H1 (cell line): ENCODE measurements at places on chromosomes 7 and 10.

- H3K36me3 ChIP-seq: no peaks in the 10 kb centered on the region
- H3K27me3 ChIP-seq: no peaks in the 10 kb centered on the region
- no peak overlapping the region for H3K4me3 ChIP-seq
- H3K27ac ChIP-seq: no peak overlapping the region
- H3K4me1 ChIP-seq: no peaks in the 10 kb centered on the region
Observed at GRCh38 chr10:7258948-7259523, 151.8 kb downstream of the SFMBT2 start.

GRCh38 chr10:51227897-51228713 is 153.8 kb downstream of the PRKG1 start:
- DNase-seq: no peak
- no peaks in the 10 kb centered on the region; the same call in 1 of the 2 replicates for H3K4me1 ChIP-seq
- H3K36me3 ChIP-seq: no peaks in the 10 kb centered on the region
- no peaks in the 10 kb centered on the region for H3K27me3 ChIP-seq
- H3K27ac ChIP-seq: no peak overlapping the region

DNA sequence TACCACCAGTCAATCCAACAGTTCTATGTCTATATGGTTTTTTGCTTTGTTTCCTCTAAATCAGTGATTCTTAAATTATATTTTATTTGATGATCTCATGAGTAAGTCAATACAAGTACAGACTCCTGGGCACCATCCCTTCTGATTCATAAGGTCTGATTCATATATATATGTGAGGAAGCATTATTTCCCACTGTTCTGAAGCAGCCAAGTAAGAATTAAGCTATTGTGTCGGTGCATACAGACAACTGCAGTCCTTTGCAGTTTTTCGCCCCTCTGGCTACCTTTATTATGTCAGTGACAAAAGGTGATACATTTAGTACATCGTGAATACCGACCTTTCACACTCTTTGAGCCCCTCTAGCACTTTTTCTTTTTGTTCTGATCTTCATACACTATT is 1079.6 kb upstream of the C7orf33 start:
- H3K4me3 ChIP-seq: no peak overlapping the region
- H3K36me3 ChIP-seq: no peaks in the 10 kb centered on the region
- H3K4me1 ChIP-seq: no peaks in the 10 kb centered on the region
- no peak overlapping the region for H3K27ac ChIP-seq
- no peak for DNase-seq

GRCh38 chr7:100545360-100546128 is 6.5 kb downstream of the AGFG2 start:
- peaks cover 8% of the 10 kb centered on the region for H3K36me3 ChIP-seq
- peak overlapping the region; percentile 0; the same call in 1 of the 2 replicates for H3K27ac ChIP-seq
- H3K4me1 ChIP-seq: peaks cover 13% of the 10 kb centered on the region; the same call in 1 of the 2 replicates
- H3K27me3 ChIP-seq: no peaks in the 10 kb centered on the region

DNA sequence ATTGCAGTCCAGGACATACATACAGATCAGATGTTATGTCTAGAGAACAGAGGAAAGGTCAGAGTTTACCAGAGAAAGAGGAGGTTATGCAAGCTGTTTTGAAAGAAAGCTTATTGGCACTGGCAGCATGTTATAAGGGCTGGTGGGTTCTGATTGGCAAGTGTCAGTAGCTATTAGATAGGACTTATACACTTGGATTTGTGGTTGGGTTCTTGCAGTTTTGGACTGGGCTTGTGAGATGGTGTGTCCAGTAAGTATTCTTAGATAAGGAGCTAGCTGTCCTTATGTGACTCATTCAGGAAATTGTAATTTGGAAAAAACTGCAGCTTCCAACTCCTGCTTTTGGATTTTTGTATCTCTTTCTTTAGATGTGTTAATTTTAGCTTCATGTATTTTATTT is 130.7 kb upstream of the NAMPT start:
- H3K4me1 ChIP-seq: no peaks in the 10 kb centered on the region
- no peak for DNase-seq
- H3K27me3 ChIP-seq: no peaks in the 10 kb centered on the region
- no peak overlapping the region for H3K27ac ChIP-seq
- no peaks in the 10 kb centered on the region for H3K36me3 ChIP-seq

- no peak overlapping the region for H3K4me3 ChIP-seq
- no peak overlapping the region for H3K27ac ChIP-seq
- H3K4me1 ChIP-seq: no peaks in the 10 kb centered on the region
- no peaks in the 10 kb centered on the region for H3K27me3 ChIP-seq
- no peaks in the 10 kb centered on the region for H3K36me3 ChIP-seq
- no peak for DNase-seq
Observed at GRCh38 chr7:28921822-28922221, 36.3 kb downstream of the TRIL start.

GRCh38 chr7:47375121-47375938 is 206.6 kb downstream of the TNS3 start:
- H3K27me3 ChIP-seq: no peaks in the 10 kb centered on the region
- peaks cover 13% of the 10 kb centered on the region for H3K4me1 ChIP-seq
- no peaks in the 10 kb centered on the region for H3K36me3 ChIP-seq
- H3K27ac ChIP-seq: no peak overlapping the region

DNA sequence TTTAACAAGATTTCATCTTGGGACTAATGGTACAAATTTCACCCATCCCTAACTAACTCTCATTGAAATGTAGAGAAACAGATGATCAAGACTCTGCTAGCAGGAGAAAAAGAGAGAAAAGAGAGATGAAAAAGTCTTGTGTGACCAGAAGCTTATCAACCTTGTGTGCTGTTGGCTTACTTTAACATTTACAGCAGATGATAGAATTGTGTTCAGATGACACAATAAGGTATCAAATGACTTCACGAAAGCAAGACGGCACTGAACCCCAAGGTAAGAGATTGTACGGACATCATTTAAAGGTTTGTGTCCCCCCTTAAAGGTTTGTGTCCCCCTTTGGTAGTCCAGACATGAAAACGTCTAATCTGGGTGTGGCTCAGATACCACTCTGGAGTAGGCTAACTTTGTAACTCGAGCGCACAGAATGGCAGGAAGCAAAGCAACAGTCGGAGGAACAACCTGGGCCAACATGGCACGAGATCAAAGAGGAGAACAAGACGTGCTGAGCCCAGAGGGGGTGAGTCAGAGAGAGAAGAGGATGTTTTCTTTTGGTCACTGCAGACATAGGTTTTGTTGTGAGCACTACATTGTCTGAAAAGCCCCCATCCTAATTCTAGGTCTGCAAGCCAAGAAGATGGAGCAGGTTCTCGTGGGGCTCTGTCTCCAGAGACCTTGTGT is 10.4 kb upstream of the LMBR1 start:
- H3K4me1 ChIP-seq: no peaks in the 10 kb centered on the region
- no peak overlapping the region for H3K27ac ChIP-seq
- H3K36me3 ChIP-seq: no peaks in the 10 kb centered on the region
- no peak overlapping the region for H3K4me3 ChIP-seq
- no peaks in the 10 kb centered on the region for H3K27me3 ChIP-seq
